GM23248 (cell line): ENCODE measurements at places on chromosomes 7 and 10.
A peak's percentile ranks its signal among the peaks of the same experiment; 100 is the strongest.

DNA sequence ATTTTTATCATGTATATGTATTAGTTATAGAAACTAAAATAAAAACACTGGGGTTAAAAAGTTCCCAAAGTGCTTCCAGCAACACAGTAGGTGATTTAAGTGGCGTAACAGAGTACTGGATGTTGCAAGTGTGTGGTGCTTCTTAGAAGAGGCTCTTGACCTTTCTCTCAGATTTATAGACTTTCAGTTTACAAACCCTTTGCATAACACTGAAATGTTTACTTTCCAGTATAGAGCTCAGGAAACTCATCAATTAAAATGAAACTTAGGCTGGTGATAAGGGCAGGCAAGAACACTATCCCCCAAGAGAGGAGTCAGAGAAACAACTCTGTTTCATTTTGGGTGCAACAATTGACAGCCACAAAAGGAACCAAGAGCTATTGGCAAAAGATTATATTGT lies 27.5 kb upstream of the SMC3 start:
- no peaks in the 10 kb centered on the region for H3K36me3 ChIP-seq
- no peak for DNase-seq
- H3K4me3 ChIP-seq, result no peak overlapping the region

GRCh38 chr10:71266147-71266917 lies 52.7 kb upstream of the SLC29A3 start:
- no peak overlapping the region for H3K4me3 ChIP-seq
- no peaks in the 10 kb centered on the region for H3K27me3 ChIP-seq
- H3K36me3 ChIP-seq, result no peaks in the 10 kb centered on the region
- DNase-seq, result peak; percentile 70
- H3K27ac ChIP-seq, result peak overlapping the region; percentile 68

DNA sequence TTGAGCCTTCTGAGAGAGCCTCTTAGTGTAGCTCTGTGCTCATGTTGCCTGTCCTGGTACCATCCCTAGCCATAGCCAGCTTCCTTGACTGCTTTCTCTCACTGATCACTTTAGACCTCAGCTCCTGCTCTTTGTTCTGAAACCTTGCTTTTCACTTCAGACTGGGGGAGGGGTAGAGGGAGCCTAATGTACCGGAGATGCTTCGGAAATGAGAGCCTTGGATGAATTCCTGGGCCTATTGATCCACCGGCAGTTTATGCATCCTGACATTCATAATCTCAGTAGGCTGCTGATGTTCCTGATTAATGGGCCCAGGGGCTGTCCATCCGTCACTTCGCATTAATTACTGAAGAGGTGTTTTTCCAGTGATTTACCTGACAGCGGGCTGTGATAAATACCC lies 38.8 kb downstream of the R3HCC1L start:
- no peaks in the 10 kb centered on the region for H3K27me3 ChIP-seq
- no peaks in the 10 kb centered on the region for H3K36me3 ChIP-seq
- no peak overlapping the region for H3K4me3 ChIP-seq
- H3K27ac ChIP-seq, result no peak overlapping the region
- no peak for DNase-seq
- peaks cover 13% of the 10 kb centered on the region for H3K4me1 ChIP-seq

GRCh38 chr10:11145495-11145855 lies 127.8 kb downstream of the CELF2 start:
- no peaks in the 10 kb centered on the region for H3K36me3 ChIP-seq
- H3K27ac ChIP-seq, result no peak overlapping the region
- no peaks in the 10 kb centered on the region for H3K4me1 ChIP-seq
- no peak for DNase-seq

- no peak overlapping the region for H3K4me3 ChIP-seq
- no peak overlapping the region for H3K27ac ChIP-seq
- no peak for DNase-seq
- no peaks in the 10 kb centered on the region for H3K36me3 ChIP-seq
- no peaks in the 10 kb centered on the region for H3K27me3 ChIP-seq
Observed at GRCh38 chr7:85600395-85600794, 413.5 kb upstream of the SEMA3D start.

DNA sequence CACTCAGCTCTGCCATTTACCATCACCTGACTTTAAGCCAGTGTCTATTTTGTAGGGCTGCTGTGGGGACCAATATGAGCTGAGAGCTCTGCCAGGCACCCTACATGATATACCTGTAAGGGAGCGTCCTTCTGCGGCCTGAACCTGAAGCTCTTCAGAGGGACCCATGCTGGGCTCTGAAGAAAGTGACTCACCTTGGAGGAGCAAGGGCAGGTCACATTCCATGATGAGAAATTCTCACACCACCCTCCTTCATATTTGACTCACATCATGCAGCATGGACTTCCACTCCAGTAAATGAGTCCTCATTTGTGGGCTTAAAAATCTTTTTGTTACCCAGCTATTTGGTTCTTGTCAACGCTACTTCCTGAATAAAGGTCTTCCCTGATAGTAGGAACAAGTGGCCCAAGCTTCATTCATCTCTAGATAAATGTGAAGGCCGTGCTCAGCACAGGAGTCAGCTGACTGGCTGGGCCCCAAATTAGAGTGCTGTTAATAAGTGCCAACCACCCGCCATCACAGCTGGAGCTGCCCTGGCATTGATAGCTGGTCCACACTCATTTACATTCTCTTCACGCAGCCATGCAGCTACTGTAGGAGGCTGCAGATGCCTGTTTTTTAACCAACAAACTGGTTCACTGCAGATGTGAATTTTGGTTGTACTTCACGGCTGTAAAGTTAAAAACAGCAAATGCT lies 78.4 kb downstream of the RNF216 start:
- no peaks in the 10 kb centered on the region for H3K36me3 ChIP-seq
- DNase-seq, result peak; percentile 65
- peak overlapping the region; percentile 24; the same call in 1 of the 2 replicates for H3K27ac ChIP-seq
- H3K4me1 ChIP-seq, result peaks cover 18% of the 10 kb centered on the region
- H3K4me3 ChIP-seq, result no peak overlapping the region
- H3K27me3 ChIP-seq, result no peaks in the 10 kb centered on the region

- no peaks in the 10 kb centered on the region for H3K27me3 ChIP-seq
- H3K4me3 ChIP-seq, result no peak overlapping the region
- H3K4me1 ChIP-seq, result no peaks in the 10 kb centered on the region
- no peak overlapping the region for H3K27ac ChIP-seq
- DNase-seq, result peak; percentile 3
- H3K36me3 ChIP-seq, result no peaks in the 10 kb centered on the region
Observed at GRCh38 chr7:40382145-40382544, 247.3 kb downstream of the SUGCT start.

DNA sequence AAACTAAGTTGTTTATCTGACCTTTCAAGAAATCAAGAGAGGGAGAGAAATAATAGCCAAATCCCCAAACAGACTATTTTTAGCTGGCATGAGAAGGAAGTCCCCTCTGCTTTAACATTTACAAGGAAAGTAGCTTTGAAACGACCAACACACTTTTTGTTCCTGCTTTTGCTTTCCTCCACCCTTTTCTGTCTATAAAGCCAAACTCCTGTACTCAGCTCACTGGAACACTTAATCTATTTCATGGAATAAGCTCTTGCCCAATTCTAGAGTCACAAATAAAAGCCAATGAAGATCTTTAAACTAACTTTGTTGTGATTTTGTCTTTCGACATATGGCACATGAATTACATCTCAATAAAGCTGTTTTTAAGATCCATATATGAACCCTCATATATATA lies 86.8 kb upstream of the CCDC71L start:
- H3K4me3 ChIP-seq, result no peak overlapping the region; the same call in 1 of the 2 replicates
- no peaks in the 10 kb centered on the region for H3K27me3 ChIP-seq
- DNase-seq, result no peak

- H3K4me1 ChIP-seq, result no peaks in the 10 kb centered on the region
- H3K36me3 ChIP-seq, result no peaks in the 10 kb centered on the region
- no peak overlapping the region for H3K27ac ChIP-seq
- peak overlapping the region; percentile 68 for H3K4me3 ChIP-seq
- H3K27me3 ChIP-seq, result peaks cover 16% of the 10 kb centered on the region; the same call in 1 of the 2 replicates
- DNase-seq, result peak; percentile 55
Observed at GRCh38 chr10:16520900-16521299, 779 bp downstream of the C1QL3 start.

- H3K4me1 ChIP-seq, result no peaks in the 10 kb centered on the region
- no peak overlapping the region for H3K4me3 ChIP-seq
- no peaks in the 10 kb centered on the region for H3K36me3 ChIP-seq
- no peak overlapping the region for H3K27ac ChIP-seq
Observed at GRCh38 chr7:88259656-88260380, 40.0 kb upstream of the SRI start.

GRCh38 chr7:47520406-47520805 lies 61.5 kb downstream of the TNS3 start:
- no peaks in the 10 kb centered on the region for H3K27me3 ChIP-seq
- no peaks in the 10 kb centered on the region for H3K36me3 ChIP-seq
- H3K27ac ChIP-seq, result peak overlapping the region; percentile 83
- DNase-seq, result peak; percentile 89

DNA sequence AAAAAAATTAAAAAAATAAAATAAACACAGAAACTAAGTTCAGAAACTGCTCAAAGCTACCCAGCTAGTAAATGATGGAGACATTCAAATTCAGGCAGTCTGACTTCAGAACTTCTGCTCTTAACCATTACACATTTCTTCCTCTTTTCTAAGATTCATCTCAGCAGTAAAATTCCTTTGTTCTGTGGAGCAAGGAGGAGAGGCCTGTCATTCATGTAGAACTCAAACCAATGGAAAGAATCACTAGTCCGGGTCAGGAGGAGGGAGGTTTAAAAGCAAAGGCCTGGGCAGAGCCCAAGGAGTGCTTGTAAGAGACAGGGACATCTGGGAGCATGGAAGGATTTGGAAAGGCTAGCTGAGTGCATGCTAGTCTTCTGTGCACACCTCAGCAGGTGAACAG lies 37.9 kb upstream of the DNAJB12 start:
- no peak overlapping the region for H3K4me3 ChIP-seq
- DNase-seq, result no peak
- no peaks in the 10 kb centered on the region for H3K36me3 ChIP-seq
- H3K27me3 ChIP-seq, result no peaks in the 10 kb centered on the region
- H3K27ac ChIP-seq, result no peak overlapping the region

DNA sequence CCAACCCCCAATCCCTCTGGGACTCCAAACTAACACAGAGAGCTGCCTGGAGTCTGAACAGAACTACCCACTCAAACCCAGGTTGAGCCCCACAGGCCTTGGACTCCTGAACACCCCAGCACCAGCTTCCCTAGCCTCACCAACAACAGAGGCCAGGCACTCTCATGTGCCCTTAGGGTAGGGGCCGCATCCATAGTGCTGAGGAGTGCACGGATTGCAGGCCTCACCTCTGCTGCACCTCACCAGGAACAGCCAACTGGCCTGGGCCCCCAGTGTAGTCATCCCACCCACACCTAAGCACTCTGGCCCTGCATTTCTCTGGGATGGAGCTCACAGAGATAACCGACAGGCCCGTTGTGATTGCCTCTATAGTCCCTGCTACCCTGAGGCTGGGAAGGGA lies 194.2 kb downstream of the HPSE2 start:
- H3K4me1 ChIP-seq, result no peaks in the 10 kb centered on the region
- H3K27me3 ChIP-seq, result no peaks in the 10 kb centered on the region
- H3K27ac ChIP-seq, result no peak overlapping the region
- H3K36me3 ChIP-seq, result no peaks in the 10 kb centered on the region
- no peak for DNase-seq

DNA sequence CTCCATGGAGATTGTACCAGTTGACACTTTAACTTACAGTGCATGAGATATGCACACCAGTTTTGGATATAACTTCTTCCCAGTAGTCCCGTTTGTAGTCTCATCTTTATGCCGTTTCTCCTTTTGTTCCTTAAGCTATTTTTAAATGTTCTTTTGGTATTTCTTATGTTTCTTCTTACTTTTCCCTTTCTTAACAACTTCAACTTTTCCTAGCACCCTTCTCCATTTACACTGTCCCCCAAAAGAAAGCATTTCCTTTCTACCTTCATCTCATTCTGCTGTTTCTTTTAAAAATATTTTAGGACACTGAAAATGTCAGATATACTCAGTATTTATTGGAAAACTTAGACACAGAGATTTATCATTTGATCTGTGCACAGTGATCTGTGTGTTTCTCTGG lies 1.5 kb downstream of the PSMC2 start:
- peak overlapping the region; percentile 92 for H3K4me3 ChIP-seq
- H3K4me1 ChIP-seq, result peaks cover 36% of the 10 kb centered on the region
- no peak overlapping the region for H3K27ac ChIP-seq
- peaks cover 7% of the 10 kb centered on the region for H3K36me3 ChIP-seq
- no peak for DNase-seq

GRCh38 chr10:49484486-49485235 lies 54.3 kb downstream of the ERCC6 start:
- no peaks in the 10 kb centered on the region for H3K27me3 ChIP-seq
- H3K36me3 ChIP-seq, result peaks cover 62% of the 10 kb centered on the region
- DNase-seq, result peak; percentile 61
- peaks cover 31% of the 10 kb centered on the region for H3K4me1 ChIP-seq
- H3K27ac ChIP-seq, result peak overlapping the region; percentile 16; the same call in 1 of the 2 replicates
- H3K4me3 ChIP-seq, result no peak overlapping the region

- H3K27me3 ChIP-seq, result 0 out of 2 replicates have a peak, but pooled peaks cover 6% of the 10 kb centered on the region
- no peak overlapping the region for H3K4me3 ChIP-seq
- H3K4me1 ChIP-seq, result peaks cover 6% of the 10 kb centered on the region; the same call in 1 of the 2 replicates
- DNase-seq, result no peak
Observed at GRCh38 chr7:143233816-143234532, 12.1 kb downstream of the TAS2R40 start.

DNA sequence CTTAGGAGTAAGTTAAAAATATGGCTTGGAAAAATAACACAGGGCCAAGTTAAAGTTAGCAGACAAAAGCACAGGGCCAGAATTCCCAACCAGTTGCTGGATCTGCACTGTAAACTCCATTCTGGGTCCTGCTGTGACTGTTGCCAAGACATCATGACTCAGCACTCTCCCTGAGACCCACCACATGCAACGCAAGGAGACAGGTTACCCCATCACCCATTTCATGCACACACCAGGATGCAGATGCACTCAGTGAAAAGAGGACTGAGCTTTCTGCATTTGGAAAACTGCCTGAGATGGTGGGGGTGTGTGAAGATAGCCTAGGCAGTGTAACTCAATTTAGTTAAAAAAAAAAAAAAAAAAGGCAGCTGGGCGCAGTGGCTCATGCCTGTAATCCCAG lies 97.6 kb upstream of the ZNF438 start:
- DNase-seq, result peak; percentile 68
- no peak overlapping the region for H3K27ac ChIP-seq
- H3K4me1 ChIP-seq, result peaks cover 7% of the 10 kb centered on the region
- H3K27me3 ChIP-seq, result no peaks in the 10 kb centered on the region

GRCh38 chr10:30734901-30735300 lies 105.3 kb upstream of the LYZL2 start:
- H3K27ac ChIP-seq, result no peak overlapping the region
- DNase-seq, result no peak
- no peaks in the 10 kb centered on the region for H3K27me3 ChIP-seq
- no peaks in the 10 kb centered on the region for H3K36me3 ChIP-seq
- H3K4me3 ChIP-seq, result no peak overlapping the region
- H3K4me1 ChIP-seq, result peaks cover 12% of the 10 kb centered on the region

- H3K36me3 ChIP-seq, result no peaks in the 10 kb centered on the region
- peaks cover 3% of the 10 kb centered on the region; the same call in 1 of the 2 replicates for H3K4me1 ChIP-seq
- no peak overlapping the region for H3K27ac ChIP-seq
- no peaks in the 10 kb centered on the region for H3K27me3 ChIP-seq
- peak; percentile 67 for DNase-seq
Observed at GRCh38 chr10:43667317-43667731, 18.6 kb upstream of the ZNF32 start.

- H3K36me3 ChIP-seq, result no peaks in the 10 kb centered on the region
- no peak overlapping the region for H3K27ac ChIP-seq
- no peak for DNase-seq
Observed at GRCh38 chr7:97090761-97091353, 26.6 kb upstream of the SDHAF3 start.
